Mesenteric fat pad (tissue), 1 donor: ENCODE measurements at places on chromosomes 5 and 9.

GRCh38 chr9:30774326-30774725, 1610.1 kb upstream of the ACO1 start:
- DNase-seq, result peak; percentile 76

GRCh38 chr9:77433675-77434445, 214.3 kb downstream of the GNA14 start:
- no peak for DNase-seq

DNA sequence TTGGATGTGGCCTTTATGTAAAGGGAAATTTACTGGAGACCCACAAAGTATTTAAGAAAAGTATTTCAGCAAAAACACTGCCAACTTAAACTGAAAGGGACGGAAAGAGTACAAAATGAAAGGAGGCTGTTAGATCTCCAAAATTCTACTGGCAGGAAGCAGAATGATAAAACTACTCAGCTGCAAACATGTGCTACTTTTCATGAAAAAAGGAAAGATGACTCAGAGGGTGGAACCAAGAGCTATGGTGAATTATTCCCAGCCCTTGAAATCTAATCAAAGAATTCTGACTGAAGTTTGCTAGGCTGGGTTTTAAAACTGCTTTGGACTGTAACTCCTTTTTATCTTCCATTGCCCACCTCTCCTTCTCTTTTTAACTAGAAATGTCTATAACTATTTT, 58.6 kb upstream of the ZBED3 start:
- DNase-seq, result no peak

DNA sequence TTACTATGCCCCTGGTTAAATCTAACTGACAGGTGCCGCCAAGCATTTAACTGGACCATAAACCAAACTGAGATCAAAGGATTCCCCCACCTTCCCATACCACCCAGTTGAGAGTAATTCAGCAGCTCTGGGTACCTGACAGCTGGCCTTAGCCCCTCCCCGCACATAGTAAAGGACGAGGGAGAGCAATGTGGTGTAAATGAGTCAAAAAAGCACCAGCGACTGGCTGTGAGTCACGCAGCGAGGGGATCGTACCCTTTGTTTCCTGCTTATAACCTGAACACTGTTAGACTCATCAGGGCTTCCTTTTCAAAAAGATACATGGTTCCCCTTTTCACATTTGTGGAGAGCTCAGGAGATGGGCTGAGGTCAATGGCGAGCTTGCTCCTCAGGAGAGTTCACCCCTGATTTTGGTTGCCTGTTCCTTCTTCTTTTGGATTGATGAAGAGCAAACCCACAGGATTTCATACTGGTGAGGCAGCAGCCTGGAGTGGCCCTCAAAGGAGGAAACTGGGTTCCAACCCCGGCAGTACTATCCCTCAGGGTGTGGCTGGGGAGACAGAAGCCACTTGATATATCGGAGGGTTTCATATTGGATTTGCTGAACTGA, 71.5 kb downstream of the ANKRD33B start:
- no peak for DNase-seq

- no peak for DNase-seq
Observed at GRCh38 chr5:39057734-39058133, 16.5 kb downstream of the RICTOR start.

DNA sequence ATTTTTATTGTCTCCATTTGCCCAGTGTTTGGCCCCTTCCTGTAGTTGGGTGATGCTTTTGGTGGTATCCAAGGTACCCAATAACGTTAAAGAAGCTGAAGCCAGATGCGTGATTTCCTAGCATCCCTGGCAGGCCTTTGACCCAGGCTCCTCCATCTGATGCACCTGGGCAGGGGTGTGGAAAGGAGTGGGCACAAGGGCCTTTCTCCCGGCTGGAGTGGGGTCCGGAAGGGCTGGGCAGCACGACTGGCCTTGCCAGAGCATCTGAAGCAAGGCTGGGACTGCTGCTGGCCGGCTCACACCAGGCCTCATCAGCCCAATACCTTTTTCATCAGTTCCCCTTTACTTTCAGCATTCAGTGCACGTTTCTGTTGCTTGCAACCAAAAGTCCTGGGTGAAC, 220.2 kb downstream of the FANCC start:
- DNase-seq, result no peak

DNA sequence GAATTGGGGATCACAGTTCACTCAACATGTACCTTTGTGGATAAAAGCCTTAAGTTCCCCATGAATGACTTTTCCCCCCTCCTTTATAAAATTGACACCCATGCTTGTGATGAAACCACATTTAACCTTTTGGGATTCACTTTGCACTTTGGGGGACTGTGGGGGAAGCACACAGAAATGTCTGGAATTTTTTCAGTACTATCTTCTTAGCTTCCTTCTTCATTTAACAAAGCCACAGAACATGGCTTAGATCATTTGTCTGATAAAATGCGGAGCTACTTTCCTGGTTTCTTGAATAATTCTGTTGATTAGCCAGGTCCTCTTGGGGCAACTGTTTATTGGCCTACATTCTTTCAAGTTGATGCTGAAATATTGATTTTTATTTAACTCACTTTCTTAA, 29.9 kb downstream of the TNFSF15 start:
- DNase-seq, result no peak
